Activated effector memory CD4-positive, alpha-beta T cell treated with anti-CD3 and anti-CD28 coated beads, Interleukin-2, amount 50 U/mL, for 16 hours (primary cell): ENCODE measurements at places on chromosomes 2 and 18.

GRCh38 chr2:67283641-67284040 is 113.5 kb upstream of the ETAA1 start:
- DNase-seq, result no peak

DNA sequence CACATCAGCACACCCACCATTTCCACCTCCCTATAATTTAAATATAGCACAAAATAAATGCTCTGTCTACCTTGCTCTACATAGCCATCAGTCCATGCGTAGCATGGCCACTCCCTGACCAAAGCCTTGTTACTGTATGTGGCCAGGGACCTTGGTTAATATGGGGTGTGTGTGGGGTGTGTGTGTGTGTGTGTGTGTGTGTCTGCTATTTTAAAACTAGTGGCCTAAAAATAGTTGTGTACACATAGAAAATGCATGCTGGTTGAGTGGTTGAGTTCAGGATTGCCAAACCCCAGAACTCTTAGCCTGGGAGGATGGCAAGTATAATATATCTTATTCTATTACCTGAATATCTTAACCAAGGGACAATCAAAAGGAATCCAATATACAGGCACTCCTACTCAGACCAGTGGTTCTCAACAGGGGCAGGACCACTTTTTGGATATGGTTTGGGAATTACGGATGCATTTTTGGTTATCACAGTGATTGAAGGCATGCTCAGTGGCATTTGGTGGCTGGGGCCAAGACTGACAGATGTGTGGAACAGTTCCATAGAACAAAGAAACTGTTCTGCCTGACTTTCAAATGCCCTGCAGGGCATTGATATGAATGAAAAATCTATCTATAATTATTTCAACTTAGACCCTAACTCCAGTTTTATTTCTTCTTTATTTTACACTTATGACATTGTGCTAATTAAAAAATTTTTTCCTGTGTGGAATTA is 72.3 kb upstream of the PSME4 start:
- no peak for DNase-seq

- DNase-seq, result no peak
Measured at GRCh38 chr18:12376034-12376753, 833 bp downstream of the AFG3L2 start.

- no peak for DNase-seq
Measured at GRCh38 chr2:237236188-237236587, 150.5 kb downstream of the COPS8 start.

GRCh38 chr2:130963849-130964793 is 127.4 kb downstream of the ARHGEF4 start:
- DNase-seq, result no peak

DNA sequence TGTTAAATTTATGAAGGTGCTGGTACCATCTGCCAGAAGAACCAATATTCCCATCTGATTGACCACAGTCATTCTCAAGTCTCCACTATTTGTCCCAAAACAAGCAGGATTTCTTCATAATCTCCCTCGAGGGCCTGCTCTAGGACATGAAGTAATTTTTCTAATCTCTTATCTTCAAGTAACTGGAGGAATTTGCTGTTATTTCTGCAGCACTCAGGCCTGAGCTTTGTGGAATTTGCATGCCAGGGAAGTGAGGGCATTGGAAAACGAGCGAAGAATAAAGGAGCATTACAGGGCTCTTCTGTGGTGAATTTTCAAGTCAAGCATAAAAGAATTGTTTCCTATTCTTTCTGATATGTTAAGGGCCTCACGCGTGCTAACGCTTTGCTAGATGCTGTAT is 161.2 kb upstream of the EPAS1 start:
- DNase-seq, result no peak

DNA sequence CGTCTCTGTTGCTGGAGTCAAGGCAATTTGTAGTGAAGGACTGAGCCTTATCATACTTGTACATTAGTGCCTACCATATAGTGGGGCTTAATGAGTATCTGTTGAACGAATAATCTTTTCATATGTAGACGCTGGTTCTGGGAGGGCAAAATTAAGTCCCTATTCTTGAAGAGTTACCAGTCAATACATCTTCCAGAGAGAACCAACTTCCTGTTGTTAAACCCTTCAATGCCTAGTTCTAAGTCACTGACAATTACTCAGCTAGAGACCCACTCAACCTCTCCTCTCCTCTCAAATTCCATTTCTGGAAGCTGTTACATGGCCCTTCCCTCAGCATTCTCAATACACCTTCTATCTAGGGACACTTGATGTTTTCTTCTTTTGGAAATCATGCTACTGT is 1.1 kb upstream of the MOB4 start:
- no peak for DNase-seq

DNA sequence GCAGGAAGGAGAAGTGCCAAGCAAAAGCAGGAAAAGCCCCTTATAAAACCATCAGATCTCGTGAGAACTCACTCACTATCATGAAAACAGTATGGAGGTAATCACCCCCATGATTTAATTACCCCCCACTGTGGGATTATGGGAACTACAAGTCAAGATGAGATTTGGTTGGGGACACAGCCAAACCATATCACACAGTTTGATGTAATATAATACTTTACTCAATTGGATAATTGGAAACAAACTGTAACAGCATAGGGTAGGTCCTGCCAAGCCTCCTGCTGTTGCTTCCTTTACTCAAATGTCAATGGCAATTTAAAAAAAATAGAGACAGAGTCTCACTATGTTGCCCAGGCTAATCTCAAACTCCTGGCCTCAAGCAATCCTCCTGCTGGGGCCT is 15.5 kb upstream of the METTL21A start:
- DNase-seq, result no peak

GRCh38 chr18:31303771-31304170 is 14.2 kb upstream of the DSG1 start:
- no peak for DNase-seq

DNA sequence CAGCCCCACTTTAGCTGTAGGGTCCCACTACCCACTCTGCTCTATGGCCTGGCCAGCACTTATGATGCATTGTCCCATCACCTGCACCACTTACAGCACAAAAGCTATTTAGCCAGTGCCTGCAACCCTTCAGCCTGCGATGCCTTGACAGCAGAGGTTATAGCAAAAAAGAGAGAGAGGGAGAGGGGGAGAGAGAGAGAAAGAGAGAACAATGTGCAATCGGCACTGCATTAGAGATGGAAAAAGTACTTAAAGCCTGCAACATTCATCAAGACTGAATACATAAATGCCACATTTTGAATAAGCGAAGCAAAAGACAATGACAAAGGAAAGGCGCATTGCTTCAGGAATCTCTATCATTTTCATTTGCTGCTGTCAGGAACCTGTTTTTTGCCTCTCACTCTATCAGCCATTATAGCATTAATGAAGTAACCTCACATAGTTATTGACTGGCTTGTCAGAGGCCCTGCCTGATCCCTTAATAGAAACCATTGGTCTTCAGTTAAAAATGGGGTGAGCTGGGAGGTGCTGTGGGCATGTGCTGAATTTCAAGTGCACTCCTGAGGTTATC is 833.1 kb downstream of the BCL11A start:
- DNase-seq, result no peak

GRCh38 chr2:195648787-195649186 is 8.2 kb upstream of the SLC39A10 start:
- no peak for DNase-seq

DNA sequence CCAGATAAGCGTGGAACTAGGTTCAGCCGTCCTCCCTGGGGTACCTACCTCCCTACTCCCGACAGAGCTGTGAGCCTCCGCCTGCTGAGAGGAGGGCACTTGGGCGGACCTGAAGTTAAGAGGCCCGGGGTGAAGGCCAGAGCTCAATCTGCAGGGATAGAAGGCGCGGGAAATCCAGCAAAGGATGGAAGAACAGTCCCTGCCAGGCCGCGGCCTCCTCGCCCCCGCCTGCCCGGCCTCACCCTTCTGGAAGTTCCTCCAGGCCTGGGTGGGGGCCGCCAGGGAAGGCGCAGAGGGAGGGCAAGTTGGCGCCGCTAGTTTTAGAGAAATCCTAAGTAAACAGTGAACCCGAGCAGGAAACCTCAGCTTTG is 13.0 kb downstream of the EN1 start:
- DNase-seq, result no peak

- DNase-seq, result peak; percentile 65
Measured at GRCh38 chr2:199471443-199472057, 13.8 kb upstream of the SATB2 start.

GRCh38 chr2:44131177-44131576 is 37.5 kb upstream of the PPM1B start:
- DNase-seq, result no peak

- no peak for DNase-seq
Measured at GRCh38 chr2:158458617-158458920, 1.8 kb downstream of the PKP4 start.

- no peak for DNase-seq
Measured at GRCh38 chr2:75174519-75174918, 24.8 kb downstream of the TACR1 start.

DNA sequence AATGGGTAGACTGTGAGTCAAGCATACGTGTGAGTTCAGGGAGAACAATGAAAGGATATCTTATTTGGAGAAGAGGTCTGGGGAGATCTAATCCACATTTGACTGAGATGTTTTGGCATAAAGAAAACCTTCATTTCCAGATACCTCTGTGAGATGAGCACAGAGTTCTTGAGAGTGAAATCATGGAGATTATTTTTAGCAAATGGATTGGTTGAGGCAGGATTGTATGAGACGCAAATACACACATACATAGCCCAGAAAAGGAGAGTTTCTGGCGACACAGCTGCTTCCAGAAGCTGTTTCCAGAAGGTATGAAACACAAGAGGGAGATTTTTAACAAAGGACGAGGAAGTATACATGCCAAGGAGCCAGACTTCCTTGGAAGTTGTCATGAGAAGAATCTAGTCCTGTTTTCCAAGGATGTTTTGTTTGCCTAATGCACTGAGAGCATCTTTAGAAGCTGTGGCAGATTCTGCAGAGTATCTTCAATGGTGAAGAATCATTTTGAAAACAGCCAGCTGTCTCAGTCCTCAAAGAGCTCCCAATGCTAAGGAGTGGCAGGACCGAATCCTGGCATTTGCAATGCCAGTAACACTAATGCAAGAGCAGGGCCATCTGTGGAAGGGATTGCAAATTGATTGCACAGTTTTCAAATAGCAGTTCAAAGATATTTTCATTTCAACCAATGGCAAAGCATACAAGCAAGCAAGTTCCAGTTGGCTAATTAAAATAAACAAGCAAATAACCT is 177.2 kb downstream of the SETBP1 start:
- DNase-seq, result no peak

GRCh38 chr2:26980971-26981370 is 10.5 kb downstream of the MAPRE3 start:
- DNase-seq, result no peak

DNA sequence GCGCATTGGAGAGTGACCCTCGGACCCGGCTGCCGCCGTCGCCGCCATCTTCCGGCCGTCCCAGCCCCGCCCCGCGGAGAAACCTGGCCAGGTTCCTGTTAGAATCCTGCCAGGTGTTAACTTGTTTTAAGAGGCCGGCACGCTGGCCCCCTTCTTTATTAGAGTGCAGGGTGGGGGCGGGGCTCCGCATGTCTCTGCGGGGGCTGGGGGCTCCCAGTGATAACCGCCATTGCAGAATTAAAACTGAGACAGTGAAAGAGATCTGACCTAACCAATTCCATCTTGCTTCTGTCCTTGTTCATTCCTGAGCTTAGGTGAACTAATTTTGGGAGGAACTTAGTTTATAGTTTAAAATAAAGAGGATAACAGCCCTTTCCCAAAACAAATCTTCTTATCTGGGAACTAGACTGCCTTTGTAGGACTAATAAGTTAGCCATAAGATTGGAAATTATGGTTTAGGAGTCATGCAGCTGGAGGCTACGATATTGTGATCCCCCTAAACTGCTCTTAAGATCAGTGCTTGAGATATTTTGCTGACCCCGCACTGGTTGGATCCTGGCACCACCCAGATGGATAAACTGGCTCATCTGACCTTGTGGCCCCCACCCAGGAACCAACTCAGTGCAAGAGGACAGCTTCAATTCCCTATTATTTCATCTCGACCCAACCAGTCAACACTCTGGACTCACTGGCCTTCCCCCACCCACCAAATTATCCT is 543 bp upstream of the STARD7 start:
- DNase-seq, result no peak

GRCh38 chr2:211103989-211104388 is 547.6 kb downstream of the CPS1 start:
- no peak for DNase-seq

DNA sequence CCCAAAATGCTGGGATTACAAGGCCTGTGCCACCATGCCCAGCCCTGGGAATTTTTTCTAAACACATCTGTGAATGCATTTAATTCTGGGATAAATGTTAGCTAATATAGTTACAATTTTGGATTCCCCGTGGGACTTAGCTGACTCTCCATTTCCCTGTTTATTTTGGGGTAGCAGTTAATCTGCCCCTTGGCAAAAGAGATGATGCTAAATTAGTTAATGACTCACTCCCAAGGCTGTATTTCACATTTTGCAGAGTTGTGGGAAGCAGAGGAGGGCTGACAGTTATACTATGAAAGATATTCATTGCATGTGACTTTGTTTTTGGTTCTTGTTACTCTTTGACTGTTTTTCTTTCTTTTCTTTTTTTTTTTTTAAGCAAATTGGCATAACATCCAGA is 3.2 kb downstream of the MTHFD2 start:
- no peak for DNase-seq

DNA sequence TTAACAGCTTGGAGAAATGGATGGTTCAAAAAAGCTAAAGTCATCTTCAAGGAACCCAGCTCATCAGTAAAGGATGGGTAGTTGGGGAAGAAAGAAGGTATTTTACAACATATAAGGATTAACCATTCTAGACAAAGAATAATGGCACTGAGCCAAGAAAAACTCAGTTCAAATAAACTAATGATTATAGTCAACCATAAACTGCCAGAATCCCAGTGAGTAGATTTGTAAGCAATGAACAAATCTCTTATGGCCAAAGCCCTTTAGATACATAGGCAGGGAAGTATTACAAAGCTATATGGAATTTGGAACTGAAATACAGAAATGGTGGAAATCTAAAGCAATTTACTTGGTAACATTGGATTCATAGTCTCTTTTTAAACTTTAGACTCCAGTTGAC is 92.4 kb upstream of the ZFP36L2 start:
- no peak for DNase-seq

- no peak for DNase-seq
Measured at GRCh38 chr2:36889795-36890194, 76.5 kb downstream of the STRN start.

DNA sequence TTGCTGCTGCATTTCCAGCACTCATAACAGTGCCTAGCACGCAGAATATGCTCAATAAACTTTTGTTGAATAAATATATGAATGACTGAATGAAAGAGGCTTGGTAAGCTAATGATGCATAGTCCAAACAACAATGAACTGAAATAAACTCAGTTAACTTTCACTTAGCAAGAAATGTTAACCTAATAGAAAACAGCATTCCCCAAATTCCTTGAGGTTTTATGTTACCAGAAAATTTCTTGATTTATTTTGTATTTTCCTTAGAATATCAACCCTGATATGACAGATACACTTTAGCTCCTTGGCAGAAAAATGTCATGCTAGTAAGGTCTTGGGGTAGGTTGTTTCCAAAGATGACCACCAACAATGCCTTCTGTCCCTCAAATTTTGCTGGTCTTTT is 217.4 kb downstream of the KCNE4 start:
- no peak for DNase-seq
